Heart right ventricle (tissue), 16 donors: ENCODE measurements at places on chromosomes 4 and X. TPM values are rescaled to one million over a fixed set of nuclear protein-coding genes. Genes with fewer than 3 reads are reported as not detected.

EIF2S3 gene
- 38.6 TPM for polyA plus RNA-seq

OCIAD2 gene
- 30.0 TPM for polyA plus RNA-seq

PDCL2 gene
- polyA plus RNA-seq = not detected

GRCh38 chr4:179836179-179837075 is 2394.2 kb upstream of the AGA start:
- no peak for DNase-seq

GRCh38 chr4:57220172-57220571 is 110.0 kb upstream of the IGFBP7 start:
- no peak for DNase-seq

- DNase-seq = no peak
Observed at GRCh38 chr4:61588621-61589402, 388.7 kb downstream of the ADGRL3 start.

DNA sequence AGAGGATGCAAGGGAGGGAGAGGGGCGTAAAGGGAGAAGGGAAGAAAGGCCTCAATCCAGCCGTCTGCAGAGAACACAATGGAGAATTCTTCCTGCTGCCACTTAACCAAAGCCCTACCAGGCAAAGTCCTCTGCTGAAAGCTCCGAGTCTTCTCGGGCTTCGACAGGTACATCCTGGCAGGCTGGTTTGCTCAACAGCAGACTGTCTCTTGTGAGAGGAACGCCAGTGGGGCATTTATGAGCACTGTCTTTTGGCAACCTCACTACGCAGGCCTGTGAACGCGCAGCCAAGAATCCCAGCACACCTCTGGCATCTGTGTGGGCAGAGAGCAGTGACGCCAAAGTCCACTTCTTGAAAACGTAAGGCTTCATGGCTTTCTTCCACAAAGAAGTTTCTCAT is 207.5 kb upstream of the FAM9B start:
- no peak for DNase-seq

DNA sequence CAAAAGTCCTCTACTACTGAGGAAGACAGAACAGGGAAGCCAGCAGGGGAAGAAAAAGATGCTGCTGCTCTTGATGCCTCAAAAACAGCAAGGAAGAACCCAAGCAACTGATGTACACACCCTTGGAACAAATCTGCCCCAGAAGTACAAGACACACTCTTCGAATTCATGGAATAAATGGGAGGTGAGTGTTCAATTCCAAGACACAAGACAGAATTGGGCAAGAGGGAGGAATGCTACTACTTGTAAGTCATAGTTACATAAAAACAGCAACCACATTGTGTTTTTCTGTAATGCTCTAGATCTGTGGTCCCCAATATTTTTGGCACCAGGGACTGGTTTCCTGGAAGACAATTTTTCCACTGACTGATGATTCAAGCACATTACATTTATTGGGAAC is 58.0 kb upstream of the H2AZ1 start:
- no peak for DNase-seq

DNA sequence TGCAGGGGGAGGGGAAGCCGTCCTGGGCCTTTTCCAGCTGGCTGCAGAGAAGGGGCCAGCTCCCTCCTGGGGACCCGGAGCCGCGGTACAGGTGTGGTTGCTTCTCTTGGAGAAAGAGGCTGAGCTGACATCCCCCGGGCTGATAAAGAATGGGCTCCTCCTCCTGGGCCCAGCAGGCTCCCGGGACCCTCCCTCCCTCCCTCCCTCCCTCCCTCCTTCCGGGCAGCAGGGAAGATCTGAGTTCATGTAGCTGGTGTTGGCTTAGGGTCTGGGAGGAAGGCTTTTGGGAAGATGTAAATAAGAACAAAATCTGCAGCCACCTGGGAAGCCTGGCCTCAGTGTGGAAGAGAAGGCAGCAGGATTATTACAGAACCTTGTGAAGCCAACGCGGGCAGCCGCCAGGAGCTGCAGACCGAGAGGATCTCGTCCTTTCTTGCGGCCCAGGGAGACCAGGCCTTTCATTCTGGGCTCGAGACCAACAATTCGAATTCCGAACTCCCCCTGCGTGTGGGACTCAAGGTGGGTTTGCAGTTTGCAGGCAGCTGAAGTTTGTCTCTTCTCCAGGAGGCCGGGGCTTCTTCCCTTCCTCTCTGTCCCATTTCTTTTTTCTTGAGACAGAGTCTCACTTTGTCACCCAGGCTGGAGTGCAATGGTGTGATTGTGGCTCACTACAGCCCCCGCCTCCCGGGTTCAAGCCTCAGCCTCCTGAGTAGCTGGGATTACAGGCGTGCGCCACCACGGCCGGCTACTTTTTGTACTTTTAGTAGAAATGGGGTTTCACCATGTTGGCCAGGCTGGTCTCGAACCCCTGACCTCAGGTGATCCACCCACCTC is at the start of gene PLCXD1:
PLCXD1 (plus strand) TSS at position 216 of the 834 bp plus-strand sequence. CDS start 2,807 bp downstream, outside the sequence.
- DNase-seq = no peak
